Keratinocyte (primary cell): ENCODE measurements at places on chromosomes 6 and 20.

GRCh38 chr20:63828951-63829350 lies 2.1 kb downstream of the ZBTB46 start:
- DNase-seq: no peak

DNA sequence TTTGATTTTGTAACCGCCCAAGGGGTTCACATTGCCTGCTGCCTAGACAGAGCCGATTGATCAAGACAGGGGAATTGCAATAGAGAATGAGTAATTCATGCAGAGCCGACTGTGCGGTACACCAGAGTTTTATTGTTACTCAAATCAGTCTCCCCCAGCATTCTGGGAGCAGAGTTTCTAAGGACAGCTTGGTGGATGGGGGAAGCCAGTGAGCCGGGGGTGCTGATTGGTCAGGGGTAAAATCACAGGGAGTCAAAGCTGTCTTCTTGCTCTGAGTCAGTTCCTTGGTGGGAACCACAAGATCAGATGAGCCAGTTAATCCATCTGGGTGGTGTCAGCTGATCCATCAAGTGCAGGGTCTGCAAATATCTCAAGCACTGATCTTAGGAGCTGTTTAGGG lies 60.0 kb upstream of the EZR start:
- DNase-seq: no peak

DNA sequence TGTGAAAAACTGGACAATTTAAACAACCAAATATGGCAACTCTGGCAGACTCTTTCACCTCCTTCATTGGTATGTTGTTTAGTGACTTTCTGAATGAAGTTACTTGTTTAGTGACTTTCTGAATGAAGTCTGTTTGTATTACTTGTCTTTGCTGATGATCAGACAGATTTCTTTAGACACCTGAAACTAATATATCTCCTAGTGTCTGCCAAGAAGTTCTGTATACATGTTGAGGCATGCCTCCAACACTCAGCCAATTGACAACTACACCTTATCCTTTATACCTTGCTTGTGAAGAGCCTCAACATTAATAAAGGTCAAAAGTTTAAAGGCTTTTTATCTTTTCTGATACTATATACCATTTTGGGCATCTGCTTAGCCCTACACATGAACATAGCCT lies 725.4 kb upstream of the EPHA7 start:
- DNase-seq: no peak

DNA sequence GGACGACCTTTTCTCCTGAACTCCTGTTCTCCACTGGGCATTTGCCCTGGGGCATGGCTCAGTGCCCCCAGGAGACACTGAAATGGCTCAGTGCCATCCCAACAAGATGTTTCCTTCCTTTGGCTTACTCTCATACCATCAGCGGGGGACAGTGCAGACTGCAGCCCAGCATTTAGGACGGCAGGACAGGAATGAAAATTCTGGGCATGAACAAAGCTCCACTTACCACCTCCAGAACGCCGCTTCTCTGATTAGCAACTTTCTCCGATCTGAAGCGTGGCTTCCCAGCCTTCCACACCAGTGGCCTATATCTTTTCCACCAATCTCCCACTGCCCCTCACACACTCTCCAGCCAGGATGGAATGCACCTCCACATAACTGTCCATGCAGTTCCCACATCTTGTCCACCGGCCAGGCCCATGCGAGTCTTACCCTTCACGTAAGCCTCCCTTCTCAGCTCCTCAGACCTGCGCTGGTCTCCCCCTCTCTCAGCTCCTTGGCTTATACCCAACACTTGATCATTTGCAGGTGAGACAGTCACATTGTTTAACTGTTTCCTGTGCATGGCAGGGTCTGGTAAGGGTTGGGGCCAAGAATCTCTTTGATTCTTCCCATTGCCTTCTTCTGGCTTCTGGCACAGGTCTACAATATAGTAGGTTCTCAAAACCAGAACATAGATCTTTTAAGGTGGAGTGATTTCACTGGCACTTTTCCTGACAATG lies 114.5 kb downstream of the FYN start:
- DNase-seq: no peak

- no peak for DNase-seq
These were observed 81.6 kb downstream of the FAM120B start for GRCh38 chr6:170388113-170388512.

- no peak for DNase-seq
These were observed 816.9 kb downstream of the DHX35 start for GRCh38 chr20:39778847-39779604.

- no peak for DNase-seq
These were observed 43.9 kb downstream of the SRC start for GRCh38 chr20:37389844-37390275.

- peak; percentile 45 for DNase-seq
These were observed 3.5 kb upstream of the HTR1B start for GRCh38 chr6:77466451-77467437.

- DNase-seq: no peak
These were observed 161.8 kb downstream of the LRFN2 start for GRCh38 chr6:40425192-40425919.

DNA sequence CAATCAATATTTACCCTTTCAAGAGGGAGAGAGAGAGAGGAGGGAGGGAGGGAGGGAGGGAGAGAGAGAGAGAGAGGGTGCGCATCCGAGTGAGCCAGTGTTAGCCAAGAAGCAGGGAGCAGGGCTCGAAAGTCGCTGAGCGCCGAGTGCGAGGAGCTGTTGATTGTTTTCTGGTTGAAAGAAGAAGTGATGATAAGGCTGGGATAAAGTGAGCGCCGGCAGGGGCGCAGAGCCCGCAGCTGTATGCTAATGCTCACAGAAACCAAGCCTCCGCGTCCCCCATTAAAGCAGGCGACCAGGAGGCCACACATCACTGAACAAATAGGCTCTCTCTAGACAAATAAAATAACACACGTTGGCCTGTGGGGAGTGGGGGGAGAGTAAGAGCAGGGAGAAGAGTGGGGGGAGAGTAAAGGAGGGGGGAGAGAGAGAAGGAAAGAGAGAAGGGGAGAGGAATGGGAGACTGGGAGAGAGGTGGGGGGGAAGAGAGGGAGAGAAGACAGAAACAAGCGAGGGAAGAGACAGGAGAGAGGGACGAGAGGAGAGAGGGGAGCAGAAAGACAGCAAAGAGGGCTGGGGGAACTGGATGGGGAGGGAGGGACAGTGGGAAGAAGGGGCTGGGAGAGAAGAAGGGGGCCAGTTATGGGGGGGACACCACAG lies 5.0 kb upstream of the INSM1 start:
- DNase-seq: no peak

- no peak for DNase-seq
These were observed 74.0 kb upstream of the RALGAPA2 start for GRCh38 chr20:20786428-20786827.

- DNase-seq: no peak
These were observed 1.5 kb downstream of the COL21A1 start for GRCh38 chr6:56245903-56246351.

GRCh38 chr6:47162793-47163192 lies 120.7 kb upstream of the ADGRF1 start:
- DNase-seq: no peak

DNA sequence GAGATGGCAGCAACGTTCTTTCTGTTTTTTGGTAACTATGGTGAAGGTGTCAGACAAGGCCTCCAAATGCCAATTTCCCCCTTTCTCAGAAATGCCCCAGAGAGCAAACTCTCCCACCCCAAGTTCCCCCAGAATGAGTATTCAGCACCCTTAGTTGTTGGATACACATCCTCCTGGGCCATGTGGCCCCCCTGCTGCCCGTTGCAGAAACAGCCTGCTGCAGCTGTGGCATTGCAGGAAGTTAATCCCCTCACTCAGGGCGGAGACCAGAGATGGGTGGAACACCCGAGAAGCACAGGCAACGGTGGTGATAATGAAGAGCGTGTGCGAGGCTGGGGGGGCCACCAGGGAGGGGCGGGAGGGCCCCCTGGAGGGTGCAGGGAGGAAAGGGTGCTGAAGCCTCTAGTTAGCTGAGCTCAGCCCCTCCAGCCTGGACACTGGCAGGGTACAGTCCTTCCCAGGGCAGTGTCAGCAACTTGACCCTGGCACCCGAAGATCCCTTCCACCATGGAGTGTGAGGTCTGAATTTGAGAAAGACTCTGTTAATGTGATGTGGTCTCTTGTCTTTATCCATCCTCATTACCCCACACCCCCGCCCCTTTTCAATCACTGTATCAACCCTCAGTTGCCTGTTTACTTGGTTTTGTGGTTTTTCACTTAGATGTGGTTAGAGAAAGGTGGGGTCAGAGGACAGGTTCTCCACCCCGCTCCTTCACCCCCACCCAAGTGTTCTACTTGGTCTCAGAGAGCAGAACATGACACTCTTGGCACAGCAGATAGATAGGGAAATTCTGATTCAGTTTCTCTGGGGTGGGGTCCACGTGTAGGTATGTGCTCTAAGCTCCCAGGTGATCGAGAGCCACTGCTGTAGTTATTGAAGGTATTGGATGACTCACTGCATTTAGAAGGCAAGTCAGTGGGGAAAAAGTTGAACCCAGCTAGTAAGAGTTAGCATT lies 208.8 kb upstream of the SUPT3H start:
- DNase-seq: peak; percentile 90

DNA sequence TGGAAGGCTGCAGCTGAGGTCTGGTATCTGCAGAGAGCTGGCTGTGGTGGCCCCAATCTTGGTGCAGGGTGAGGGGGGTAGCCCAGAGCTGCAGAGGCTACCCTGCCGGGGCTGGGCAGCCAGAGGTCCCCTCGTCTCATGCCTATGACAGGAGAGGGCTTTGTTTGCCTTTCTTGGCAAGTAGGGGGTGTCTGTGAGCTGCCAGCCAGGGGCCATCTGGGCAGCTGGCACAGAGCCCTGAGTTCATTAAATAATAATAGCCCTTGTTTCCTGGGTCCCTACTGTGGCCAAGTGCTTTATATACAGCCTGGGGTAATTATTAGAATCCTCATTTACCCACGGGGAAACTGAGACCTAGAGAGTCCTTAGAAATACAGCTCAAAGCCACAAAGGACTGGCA lies 66.6 kb downstream of the EZR start:
- DNase-seq: no peak

DNA sequence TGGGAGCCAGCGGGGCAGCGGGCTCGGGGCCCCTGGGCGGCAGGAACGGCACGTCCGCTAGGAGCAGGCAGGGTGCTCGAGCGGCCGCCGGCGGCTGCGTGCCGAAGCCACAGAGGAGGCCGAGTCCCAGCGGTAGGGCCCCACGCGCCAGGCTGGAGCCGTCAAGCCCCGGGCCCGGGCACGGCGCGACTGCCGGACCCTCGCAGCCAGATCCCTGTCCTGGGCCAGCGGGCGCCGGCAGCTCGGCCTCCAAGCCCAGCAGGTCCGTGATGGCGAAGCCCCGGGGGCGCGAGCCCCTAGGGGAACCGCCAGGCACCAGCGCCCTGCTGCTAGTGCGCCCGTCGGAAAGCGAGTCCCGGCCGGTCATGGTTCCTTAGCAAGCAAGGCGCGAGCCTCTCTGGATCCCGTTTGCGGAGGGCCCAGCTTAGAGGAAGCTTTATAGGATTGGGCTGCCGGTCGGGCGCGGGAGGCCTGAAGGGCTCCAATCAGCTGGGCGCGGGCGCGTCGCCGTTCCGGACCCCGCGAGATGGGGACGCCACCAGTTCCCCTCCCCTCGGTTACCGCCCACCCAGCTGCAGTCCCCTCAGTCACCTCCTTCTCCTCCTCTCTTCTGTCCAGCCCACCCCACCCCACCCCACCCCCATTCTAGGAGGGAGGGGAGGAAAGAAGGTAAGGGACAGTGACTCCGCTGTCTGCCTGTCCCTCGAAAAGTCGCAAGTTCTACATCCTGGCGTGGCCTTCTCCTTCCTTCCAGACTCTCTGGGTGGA lies at the start of gene VSX1:
Gene VSX1 (minus strand): TSS at position 412 of the 768 bp plus-strand sequence. CDS start 45 bp downstream, at position 367.
- no peak for DNase-seq

DNA sequence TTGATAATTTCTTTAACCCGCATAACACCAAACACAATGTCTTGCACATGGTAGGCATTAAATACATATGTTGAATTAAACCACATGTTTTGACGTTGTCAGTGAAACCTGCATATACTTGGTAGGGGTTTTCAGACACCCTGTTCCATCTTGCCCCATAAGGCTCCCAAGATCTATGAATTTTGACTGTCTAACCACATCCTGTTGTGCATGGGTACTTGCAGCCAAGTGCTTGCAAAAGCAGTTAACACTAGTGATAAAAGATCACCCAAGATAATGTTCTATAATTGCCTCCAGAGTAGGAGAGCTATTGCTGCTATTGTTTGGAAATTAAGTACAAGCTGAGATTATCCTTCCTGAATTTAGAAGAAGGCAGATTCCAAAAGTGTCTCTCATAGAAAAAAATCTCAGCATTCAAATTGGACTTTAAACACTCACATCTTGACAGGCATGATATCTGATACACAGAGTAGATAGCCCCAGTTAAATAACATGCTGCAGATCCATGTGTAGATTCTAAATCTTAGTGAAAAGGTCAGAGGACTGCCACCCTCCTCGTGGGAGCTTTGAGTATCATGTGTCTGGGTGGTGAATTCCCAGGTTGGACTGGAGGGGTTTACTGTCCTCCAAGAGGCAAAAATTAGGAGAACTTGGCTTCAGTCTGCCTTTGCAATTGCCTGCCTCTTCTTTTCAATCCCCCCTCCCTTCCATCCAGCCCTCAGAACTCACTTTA lies 25.8 kb upstream of the CCN6 start:
- DNase-seq: no peak

DNA sequence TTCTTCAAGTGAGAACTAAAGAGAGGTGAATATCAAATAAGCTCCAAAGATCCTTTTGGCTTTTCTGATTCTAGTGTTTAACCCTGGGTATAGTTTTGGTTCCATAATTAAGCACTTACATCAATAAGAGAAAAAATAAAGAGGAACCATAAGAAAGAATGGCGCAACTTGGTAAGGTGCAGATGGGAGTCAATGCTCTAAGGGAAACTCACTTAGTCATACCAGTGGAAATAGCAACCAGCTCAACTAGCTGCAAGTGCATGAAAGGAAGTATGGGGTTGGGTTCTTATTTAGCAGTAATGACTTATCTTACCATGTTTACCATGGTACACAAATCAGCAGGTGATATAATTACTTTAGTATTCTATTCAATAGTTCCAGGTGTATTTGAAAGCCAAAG lies 296.5 kb upstream of the RUNX2 start:
- no peak for DNase-seq

GRCh38 chr20:8362457-8362856 lies 230.4 kb downstream of the PLCB1 start:
- no peak for DNase-seq

GRCh38 chr6:24909241-24910216 lies 26.2 kb downstream of the RIPOR2 start:
- DNase-seq: no peak

DNA sequence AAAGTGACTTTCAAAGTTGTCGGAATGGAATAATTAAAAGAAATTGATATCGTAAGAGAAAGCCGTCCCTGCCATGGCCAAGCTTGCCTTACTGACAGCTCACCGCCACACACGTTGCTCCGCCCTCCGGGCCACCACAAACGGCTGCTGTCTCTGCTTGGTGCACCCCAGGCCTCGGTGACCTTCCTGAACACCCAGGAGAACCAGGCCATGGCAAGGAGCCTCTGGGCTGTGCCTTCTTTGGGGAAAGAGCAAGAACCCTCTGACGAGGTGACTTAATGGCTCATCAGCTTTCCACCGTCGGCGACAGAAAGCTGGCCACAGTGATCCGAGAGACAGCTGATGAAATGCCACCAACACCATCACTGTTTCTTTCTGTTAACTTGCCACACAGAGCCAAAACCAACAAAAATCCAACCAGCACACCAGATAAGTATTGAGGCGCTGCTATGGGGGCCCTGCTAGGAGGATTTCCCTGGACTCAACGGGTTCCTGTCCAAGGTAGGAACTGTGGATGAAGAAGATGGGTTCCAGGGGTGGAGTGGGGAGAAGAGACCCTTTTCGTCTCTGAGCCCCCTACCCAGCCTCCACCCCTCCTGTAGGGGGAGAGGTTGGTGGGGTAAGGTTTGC lies 61.4 kb downstream of the NPEPL1 start:
- DNase-seq: no peak
